ENCODE measurements at places on chromosomes 7 and 10.

- DNase-seq, result no peak
Measured at GRCh38 chr7:44759246-44759645, 10.6 kb downstream of the ZMIZ2 start.

GRCh38 chr7:81515009-81515408 is 254.8 kb downstream of the HGF start:
- no peak for DNase-seq

DNA sequence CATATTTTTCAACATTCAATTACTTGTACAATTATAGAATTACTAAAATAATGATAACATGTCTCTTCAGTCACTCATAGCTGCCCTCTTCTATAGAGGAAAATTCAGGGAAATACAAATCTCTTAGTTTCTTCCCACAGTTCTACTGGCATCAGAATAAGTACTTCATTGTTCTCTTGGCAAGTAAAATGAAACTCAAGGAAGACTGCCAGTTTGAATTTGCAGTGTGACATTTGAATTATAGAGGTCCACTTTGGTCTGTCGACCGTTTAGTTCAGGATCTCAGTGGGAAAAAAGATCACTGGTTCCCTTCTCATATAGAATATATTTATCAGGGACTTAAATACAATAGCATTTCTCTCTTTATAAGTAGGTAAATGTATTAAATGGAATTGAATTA is 114.5 kb downstream of the PON1 start:
- DNase-seq, result no peak

- DNase-seq, result no peak
Measured at GRCh38 chr7:27427416-27427815, 184.8 kb downstream of the EVX1 start.

DNA sequence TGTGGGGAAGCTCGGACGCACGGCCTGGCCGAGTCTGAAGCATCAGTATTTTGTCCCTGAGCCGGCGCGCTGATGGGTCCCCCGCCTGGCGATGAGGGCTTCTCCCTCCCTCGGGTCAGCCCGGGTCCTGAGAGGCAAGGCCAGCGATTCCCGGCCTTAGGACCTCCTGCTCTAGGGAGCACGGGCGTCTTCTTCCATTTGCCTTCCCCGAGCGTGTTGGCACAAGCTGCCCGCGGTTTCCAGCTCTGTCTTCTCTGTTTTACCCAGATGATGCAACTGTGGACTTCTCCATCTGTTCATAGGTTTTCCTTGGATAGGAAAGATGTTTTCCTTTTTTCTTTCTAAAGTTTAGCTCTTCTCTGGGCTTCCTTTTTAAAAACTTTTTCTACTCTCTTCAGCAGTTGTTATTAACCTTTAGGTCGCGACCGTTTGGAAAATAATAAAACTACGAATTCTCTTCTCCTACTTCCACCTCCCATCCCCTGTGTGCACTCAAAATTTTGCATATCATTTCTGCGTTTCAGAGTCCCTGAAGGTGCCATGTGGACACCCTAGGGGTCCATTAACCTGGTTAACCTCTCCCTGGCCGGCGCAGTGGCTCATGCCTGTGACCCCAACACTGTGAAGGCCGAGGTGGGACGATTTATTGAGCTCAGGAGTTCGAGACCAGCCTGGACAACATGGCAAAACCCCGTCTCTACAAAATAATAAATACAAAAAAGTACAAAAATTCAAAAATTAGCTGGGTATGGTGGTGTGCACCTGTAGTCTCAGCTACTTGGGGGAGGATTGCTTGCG is 1.4 kb upstream of the SLC25A28 start:
- no peak for DNase-seq

- DNase-seq, result no peak
Measured at GRCh38 chr7:139264220-139264619, 33.2 kb downstream of the UBN2 start.

DNA sequence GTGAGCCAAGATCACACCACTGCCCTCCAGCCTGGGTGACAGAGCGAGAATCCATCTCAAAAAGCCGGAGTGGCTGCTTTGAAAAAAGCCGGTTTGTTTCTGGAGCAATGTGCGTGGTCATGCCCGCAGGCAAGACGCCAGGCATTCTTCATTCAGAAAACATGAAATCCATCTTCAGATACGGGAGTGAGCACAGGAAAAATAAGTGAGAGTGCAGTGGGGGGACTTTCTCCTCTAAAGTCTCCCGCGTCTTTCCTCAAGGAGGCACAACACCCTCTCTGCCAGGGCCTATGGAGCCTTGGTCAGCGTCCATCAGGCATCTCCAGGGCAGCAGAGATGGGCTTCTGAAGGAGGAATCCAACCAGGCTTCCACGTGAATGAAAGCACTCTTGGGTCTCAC is 62.3 kb upstream of the DGKI start:
- DNase-seq, result no peak

GRCh38 chr10:100100651-100101184 is 19.0 kb upstream of the CPN1 start:
- no peak for DNase-seq

DNA sequence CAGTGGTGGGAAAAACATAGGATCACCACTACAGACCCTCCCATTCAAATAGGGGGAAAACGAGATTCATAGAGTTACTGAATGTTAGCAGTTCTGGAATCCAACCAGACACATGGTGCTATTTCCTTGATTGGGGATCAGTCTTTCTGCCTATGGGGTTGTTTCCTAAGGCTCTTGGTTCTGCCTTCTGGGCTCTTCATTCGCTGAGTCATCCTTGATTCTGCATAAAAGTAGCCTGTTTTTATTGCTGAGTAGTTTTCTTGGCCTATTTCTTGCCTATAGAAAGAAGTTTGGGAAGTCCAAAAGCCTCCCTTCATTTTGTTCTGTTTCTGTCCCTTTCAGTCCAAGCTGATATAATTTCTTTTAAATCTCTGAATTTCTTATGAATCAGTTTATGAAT is 99.3 kb upstream of the OIT3 start:
- no peak for DNase-seq

DNA sequence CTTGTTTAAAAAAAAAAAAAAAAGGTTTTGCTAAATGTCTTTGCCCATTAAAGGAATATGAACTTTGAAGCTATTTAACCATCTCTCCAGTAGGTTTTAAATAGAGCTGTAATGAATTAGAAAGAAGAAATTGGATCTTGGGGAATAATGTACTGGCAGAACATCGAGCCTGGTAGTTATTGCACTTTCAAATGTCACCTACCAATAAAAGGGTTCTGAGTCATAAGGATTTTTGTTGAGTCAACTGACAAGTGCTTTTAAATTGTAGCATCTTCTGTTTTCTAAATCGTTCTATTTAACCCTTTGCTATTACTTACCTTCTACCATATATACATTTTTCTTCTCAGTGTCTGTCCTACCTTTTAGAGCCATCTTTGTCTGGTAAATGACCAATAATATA is 10.7 kb downstream of the CUTC start:
- no peak for DNase-seq

GRCh38 chr7:3880228-3880987 is 579.4 kb downstream of the SDK1 start:
- no peak for DNase-seq

- no peak for DNase-seq
Measured at GRCh38 chr10:3805201-3805790, 20.3 kb upstream of the KLF6 start.

DNA sequence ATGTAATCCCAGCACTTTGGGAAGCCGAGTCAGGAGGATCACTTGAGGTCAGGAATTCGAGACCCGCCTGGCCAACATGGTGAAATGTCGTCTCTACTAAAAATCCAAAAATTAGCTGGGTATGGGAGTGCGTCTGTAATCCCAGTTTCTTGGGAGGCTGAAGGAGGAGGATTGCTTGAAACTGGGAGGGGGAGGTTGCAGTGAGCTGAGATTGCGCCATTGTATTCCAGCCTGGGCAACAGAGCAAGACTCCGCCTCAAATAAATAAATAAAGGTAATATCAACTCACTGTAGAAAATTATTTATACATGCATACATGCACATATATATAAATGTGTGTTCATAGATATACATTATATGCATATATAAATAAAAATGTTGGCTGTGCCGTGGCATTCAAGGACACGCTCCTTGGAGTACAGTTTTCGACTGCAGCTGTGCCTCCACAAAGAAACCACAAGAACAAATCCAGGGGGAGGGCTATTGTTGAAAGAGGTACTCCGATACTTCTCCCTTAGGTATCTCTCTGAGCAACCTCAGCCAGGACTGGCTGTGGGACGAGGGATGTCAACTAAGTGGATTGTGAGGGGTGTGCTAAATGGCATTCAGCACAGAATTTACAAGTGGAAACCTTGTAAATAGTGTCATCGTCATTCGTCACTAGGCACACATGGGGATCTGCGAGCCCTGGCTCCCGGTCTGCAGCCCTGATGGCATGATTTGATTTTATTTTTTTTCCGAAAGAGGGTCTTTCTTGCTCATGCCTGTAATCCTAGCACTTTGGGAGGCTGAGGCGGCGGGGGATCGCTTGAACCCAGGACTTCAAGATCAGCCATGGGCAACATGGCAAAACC is 49.3 kb downstream of the HIP1 start:
- no peak for DNase-seq

- DNase-seq, result peak; percentile 66
Measured at GRCh38 chr7:44884621-44885393, 523 bp downstream of the PURB start.
